ENCODE measurements at places on chromosomes 1 and 21.

GRCh38 chr21:39867198-39867650 lies at the start of gene PCP4:
Gene PCP4, plus strand, starts transcription at chr21:39867438. Its CDS starts 64 bp downstream, at chr21:39867502.
- no peak for DNase-seq
- peaks cover 13% of the 10 kb centered on the region for H3K27me3 ChIP-seq
- H3K27ac ChIP-seq, result peak within 1 kb of the TSS; percentile 44
- no peaks in the 10 kb centered on the region for H3K4me1 ChIP-seq
- no peaks in the 10 kb centered on the region for H3K36me3 ChIP-seq

DNA sequence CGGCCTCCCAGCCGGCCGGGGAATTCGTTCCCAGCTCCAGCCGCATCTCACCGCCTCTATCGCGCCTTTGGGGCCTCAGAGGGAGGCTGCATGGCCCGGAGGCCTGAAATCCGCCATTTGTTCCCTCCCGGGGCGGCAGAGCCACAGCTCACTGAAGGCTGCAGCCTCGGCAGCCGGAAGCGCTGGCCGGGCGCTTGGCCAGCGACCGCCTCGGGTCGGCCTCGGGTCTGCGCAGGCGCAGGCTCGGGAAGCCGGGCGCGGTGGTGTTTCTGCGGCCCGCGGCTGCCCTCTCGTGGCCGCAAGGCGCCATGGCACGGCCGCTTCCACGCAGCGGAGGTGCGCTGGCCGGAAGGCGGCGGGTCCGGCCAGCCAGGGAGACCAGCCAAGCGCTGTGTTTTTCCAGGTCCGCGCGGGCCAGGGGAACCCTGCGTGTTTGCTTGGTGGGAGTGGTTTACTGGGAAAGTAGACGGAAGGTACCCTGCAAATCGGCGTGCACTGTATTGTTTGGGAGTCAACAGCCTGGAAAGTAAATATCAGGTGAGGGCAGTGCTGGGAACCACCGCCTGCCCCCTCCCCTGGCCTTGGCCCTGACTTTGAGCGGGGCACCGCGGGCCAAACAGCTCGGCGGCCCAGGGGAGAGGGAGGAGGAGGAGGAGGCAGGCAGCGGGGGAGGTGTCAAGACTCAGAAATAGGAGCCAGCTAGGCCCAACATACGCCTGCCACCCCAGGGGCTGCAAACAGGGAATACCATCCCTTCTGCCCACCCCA lies 52.7 kb upstream of the CD34 start:
- H3K27ac ChIP-seq, result peak overlapping the region; percentile 93
- H3K4me1 ChIP-seq, result peaks cover 28% of the 10 kb centered on the region
- no peaks in the 10 kb centered on the region for H3K36me3 ChIP-seq
- peak; percentile 39 for DNase-seq

DNA sequence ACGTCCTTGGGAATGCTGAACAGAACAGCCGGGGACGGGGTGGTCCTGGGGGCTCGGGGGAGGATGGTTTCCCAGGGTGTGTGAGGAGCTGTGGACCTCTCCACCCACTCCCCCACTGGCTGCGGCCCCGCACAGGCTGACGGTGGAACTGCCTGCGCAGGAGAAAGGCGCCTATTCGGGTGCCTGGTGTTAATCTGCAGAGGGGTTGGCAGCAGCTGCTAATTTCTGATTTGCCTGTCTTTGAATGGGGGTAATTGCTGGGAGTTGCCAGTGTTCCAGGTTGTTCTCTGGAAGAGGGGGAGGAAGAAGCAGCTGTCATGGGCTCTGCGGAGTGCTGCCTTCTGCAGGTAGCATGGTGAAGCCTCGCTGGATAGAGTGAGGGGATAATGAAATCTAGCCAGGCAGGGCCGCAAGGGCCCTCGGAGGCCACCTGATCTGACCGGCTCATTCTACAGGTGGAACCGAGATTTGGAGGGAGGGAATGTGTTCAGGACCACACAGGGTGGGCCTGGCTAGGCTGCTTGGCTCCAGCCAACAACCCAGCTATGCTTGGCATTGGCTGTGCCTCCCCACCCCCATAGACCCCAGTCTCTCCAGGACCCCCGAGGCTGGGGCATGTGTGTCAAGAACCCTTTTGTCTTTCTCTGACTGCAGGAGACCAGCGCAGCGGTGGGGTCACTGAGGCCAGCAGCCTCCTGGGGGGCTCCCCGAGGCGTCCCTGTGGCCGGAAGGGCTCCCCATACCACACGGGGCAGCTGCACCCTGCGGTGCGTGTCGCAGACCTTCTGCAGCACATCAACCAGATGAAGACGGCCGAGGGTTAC lies 67.1 kb downstream of the PTPRU start:
- DNase-seq, result no peak
- H3K27ac ChIP-seq, result no peak overlapping the region
- no peaks in the 10 kb centered on the region for H3K4me1 ChIP-seq
- no peaks in the 10 kb centered on the region for H3K27me3 ChIP-seq
- H3K4me3 ChIP-seq, result no peak overlapping the region

GRCh38 chr1:221994939-221995338 lies 253.1 kb upstream of the DUSP10 start:
- H3K4me1 ChIP-seq, result no peaks in the 10 kb centered on the region
- no peaks in the 10 kb centered on the region for H3K27me3 ChIP-seq
- no peak for DNase-seq
- H3K4me3 ChIP-seq, result no peak overlapping the region

DNA sequence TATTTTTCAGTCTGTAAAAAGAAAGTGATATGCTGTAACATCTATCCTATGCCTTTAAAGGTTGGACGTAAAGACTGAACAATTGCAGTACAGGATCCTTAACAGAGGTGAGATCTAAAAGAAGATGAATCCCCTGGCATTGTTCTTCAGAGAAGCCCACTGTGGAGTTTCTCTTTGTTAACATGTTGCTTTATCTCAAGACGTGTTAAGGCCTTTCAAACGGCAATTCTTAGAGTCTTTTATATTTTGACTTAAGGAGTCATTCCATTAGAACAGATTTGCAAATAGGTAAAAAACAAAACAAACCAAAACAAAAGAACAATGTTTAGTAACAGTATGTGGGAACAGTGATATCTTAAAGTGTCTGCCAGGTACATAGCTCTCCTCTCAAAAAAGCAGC lies 225.1 kb upstream of the ZP4 start:
- no peaks in the 10 kb centered on the region for H3K27me3 ChIP-seq
- no peak overlapping the region for H3K4me3 ChIP-seq
- no peak for DNase-seq
- H3K27ac ChIP-seq, result no peak overlapping the region

GRCh38 chr1:112849425-112850033 lies 106.5 kb downstream of the SLC16A1 start:
- no peak for DNase-seq
- H3K27ac ChIP-seq, result no peak overlapping the region
- no peaks in the 10 kb centered on the region for H3K36me3 ChIP-seq

DNA sequence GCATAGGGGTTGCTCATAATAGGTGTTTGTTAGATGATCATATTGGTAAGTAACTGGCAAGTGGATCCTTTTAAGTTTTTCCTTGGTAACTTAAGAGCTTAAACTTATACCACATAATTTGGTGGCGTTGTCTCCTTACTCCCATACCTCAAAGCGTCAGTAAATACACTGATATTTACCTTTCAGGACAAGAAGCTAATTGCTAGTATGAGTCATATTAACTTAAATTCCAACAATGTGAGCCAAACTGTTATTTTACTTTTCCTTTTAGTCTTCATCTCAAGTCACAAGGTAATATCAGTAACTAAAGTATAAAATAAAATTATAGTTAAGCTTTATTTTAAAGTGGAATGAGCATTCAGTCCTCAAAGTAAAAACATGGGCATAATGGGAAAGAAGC lies 9.0 kb upstream of the SH3GLB1 start:
- no peak for DNase-seq
- H3K4me1 ChIP-seq, result no peaks in the 10 kb centered on the region
- no peak overlapping the region for H3K4me3 ChIP-seq
- H3K36me3 ChIP-seq, result no peaks in the 10 kb centered on the region

DNA sequence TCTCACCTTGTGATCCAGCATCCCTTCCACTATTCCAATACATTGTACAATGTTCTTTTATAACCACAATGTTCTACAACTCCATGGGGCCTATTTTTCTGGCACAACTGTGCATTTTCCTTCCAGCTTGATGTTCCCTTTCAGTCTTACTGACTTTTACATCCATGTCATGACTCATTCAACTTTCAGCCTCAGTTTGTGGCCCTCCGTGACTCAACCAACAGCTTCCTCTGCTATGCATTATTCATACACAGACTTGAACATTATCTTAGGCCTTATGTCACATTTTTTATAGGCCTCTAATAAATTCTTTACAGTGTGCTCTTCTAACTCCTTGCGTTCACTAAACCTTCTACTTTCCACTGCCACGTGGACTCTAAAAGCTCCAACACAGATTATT lies 119.4 kb upstream of the PRMT6 start:
- H3K4me1 ChIP-seq, result no peaks in the 10 kb centered on the region
- H3K27me3 ChIP-seq, result no peaks in the 10 kb centered on the region
- H3K36me3 ChIP-seq, result no peaks in the 10 kb centered on the region
- H3K4me3 ChIP-seq, result no peak overlapping the region
- no peak for DNase-seq

GRCh38 chr1:213613549-213613948 lies 374.2 kb upstream of the PROX1 start:
- no peak overlapping the region for H3K27ac ChIP-seq
- no peak for DNase-seq
- no peaks in the 10 kb centered on the region for H3K27me3 ChIP-seq
- H3K36me3 ChIP-seq, result no peaks in the 10 kb centered on the region
- no peak overlapping the region for H3K4me3 ChIP-seq

DNA sequence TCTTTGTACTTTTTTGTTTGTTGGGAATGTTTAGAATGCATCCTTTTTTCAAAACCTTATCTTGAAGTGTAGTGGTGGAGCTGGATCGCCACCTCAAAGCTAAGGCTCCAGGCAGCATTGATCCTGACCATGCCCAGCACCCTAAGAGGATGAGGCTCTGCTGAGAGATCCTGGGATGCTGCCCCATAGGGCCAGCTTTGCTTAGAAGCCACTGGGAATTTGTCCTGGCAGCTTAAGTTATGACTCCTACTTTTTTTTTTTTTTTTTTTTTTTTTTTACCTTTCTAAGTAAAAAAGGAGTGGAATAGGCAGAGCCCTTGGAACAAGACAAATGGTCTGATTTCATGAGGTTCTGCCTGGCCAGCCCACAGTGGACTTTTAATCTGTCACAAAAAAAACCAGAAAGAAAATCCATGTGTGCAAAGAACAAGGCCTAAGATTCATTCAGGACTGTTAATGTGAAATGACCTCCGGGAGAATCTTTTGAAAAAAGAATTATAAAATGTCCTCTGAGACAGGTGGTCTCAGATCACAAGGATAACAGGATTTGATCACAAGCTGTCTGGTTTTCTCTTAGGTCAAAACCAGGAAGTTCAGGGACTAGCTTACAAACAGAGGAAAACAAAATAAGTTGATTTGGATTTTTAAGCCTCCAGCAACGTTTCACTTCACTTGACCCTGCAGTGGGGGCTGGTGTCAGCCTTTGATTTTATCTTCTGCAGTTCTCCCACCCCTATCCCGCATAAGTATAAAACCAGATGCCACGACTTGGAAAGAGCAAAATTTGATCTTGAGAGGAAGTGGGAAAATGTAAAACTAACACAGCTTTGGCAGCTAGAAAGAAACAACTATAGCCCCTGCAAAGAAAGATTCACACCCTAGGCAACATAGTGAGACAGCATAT lies 25.9 kb upstream of the RAP1A start:
- no peak overlapping the region for H3K4me3 ChIP-seq
- peak overlapping the region; percentile 76 for H3K27ac ChIP-seq
- peaks cover 72% of the 10 kb centered on the region for H3K4me1 ChIP-seq

DNA sequence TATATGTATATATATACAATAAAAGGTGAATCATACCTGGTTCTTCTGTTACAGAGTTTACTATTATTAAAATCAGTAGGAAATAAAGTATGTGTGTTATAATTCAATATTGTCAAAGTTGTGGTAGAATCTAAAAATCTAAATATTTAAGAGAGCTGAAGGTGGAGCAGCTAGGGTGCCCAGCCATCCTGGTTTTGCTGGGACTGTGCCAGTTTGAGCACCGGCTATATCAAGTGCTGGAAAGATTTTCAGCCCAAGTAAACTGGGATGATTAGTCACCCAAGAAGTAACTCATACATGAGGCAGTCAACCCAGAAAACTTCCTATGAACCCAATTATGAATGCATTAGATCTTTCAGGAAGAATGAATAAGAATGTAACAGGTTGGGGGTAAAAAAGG lies 16.9 kb upstream of the KRTAP19-5 start:
- H3K36me3 ChIP-seq, result no peaks in the 10 kb centered on the region
- no peak overlapping the region for H3K27ac ChIP-seq
- no peaks in the 10 kb centered on the region for H3K27me3 ChIP-seq
- no peak overlapping the region for H3K4me3 ChIP-seq
- no peak for DNase-seq
- H3K4me1 ChIP-seq, result no peaks in the 10 kb centered on the region

DNA sequence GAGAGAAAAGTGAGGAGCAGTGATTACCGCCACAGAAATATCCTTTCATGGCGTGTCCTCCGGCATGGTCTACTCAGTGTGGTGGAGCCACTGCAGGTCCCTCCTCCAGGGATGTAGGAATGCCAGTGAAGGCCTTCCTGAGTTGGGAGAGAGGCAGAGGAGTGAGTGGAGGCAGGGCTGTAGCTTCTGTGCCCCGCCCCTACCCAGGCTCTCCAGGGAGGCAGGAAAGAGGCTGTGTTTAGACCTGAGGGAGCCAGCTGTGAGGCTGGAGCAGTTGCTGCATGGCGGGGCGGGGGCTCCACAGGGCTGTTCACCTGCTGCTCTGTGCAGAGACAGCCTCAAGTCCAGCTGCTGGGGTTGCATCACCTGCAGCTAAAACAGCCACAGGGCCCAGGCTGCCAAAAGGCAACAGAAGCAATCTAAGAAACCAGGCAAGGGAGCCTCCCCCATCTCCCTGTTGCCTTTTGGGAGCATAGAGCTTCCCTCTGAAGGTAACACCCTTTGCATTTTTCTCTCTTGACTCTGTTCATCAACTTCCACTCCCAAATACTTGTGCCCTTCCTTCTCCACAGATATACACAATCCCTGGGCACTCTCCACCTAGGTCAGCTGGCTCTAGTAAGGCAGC lies 801 bp upstream of the ANXA9 start:
- no peak for DNase-seq
- H3K4me3 ChIP-seq, result no peak overlapping the region
- peaks cover 58% of the 10 kb centered on the region for H3K4me1 ChIP-seq
- no peak overlapping the region for H3K27ac ChIP-seq
- H3K36me3 ChIP-seq, result no peaks in the 10 kb centered on the region

- H3K36me3 ChIP-seq, result no peaks in the 10 kb centered on the region
- no peak overlapping the region for H3K4me3 ChIP-seq
- H3K4me1 ChIP-seq, result peaks cover 30% of the 10 kb centered on the region
- H3K27me3 ChIP-seq, result no peaks in the 10 kb centered on the region
These were observed 184.3 kb downstream of the CYYR1 start for GRCh38 chr21:26388731-26389231.
